Activated T-helper 2 cell treated with anti-CD3 and anti-CD28 coated beads, Interferon-gamma antibody, Interleukin-2, Interleukin-4, amounts not matched to agents 10 μg/mL and 5 μg/mL and 100 μg/mL, durations not matched to agents 14 hours and 24 hours and 36 hours (primary cell): ENCODE measurements at places on chromosomes 5 and 9. TPM values are rescaled to one million over a fixed set of nuclear protein-coding genes. Genes with fewer than 3 reads are reported as not detected.

DNA sequence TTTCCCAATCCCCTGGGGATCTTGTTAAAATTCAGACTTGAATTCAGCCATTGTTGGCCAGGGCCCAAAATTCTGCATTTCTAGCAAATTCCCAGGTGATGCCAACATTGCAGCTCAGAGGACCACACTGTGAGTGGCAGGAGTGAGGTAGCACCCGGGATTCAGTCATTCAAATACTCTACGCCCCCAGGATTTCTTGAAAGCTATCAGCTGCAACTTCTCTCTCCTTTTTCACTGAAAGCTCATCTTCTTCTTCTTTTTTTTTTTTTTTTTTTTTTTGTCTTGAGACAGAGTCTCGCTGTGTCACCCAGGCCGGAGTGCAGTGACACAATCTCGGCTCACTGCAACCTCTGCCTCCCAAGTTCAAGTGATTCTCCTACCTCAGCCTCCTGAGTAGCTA lies 19.3 kb upstream of the ANKH start:
- no peak for DNase-seq

- DNase-seq, result no peak
Observed at GRCh38 chr9:14281876-14282275, 32.1 kb downstream of the NFIB start.

DNA sequence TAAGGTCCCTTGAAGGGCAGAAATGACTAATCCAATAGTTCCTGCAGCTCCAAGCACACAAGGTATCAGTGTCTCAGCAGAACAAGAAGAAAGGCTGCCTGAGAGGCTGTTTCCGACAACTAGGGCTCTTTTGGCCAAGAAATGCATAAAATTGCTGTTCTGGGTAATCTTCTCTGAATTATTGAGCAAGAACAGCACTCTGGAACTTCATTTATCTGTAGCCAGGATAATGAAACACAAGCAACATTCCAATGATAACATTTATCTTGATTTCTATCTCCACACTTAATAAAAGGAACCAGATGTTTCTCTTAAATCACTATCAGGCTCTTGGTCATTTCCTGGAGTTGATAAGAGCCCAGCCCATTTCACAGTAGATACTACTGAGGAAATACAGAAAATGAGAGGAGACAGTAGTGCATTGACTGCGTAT lies 17.0 kb upstream of the AUH start:
- DNase-seq, result no peak

The MAMDC4 gene
- total RNA-seq, result 19.0 and 21.0 TPM in 2 replicates

DNA sequence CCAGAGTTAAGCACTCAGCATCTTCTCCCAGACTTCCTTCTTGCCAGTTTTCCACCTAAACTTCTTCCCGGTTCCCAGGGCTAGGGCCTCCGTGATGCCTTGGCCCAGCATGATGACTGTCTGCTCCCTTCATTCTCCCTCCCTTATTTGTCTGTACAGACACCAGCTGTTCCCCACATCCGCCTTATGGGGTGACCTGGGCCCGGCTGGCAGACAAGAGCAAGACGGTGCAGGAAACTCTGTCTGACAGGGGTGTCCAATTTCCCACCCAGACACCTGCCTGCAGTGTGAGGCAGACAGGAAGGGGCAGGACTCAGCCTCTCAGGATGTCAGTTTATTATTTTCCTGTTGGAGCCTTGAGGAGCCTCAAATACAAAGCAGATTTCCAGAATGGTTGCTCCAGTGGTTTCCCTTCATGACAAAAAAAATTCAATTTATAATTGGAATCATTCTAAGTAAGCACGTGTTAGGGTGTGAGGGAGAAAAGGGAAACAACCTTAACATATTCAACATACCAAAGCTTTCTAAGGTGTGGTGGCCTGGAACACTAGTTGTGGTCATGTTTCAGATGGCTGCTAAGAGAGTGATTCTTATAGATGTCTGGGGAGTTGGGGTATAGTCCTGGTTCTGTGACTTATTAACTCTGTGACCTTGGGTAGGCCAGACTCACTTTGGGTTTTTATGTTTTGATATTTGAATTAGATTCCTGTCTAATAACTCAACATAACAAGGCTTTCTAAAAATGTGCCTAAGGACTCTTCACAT lies 234.5 kb downstream of the PAPPA start:
- DNase-seq, result no peak

- peak; percentile 34 for DNase-seq
Observed at GRCh38 chr5:132059043-132059695, 1.3 kb upstream of the IL3 start.

- no peak for DNase-seq
Observed at GRCh38 chr9:119318371-119318770, 50.9 kb downstream of the BRINP1 start.

The PCDHA1 gene
- total RNA-seq, result 0.07 TPM in 1 of 2 replicates, not detected in the other

GRCh38 chr5:100270023-100270771 lies 265.0 kb upstream of the FAM174A start:
- no peak for DNase-seq

- peak; percentile 80 for DNase-seq
Observed at GRCh38 chr5:67166460-67167285, 29.9 kb downstream of the CD180 start.

The PCDHB10 gene
- not detected in 2 replicates for total RNA-seq

GRCh38 chr9:3664044-3664443 lies 138.2 kb upstream of the RFX3 start:
- no peak for DNase-seq

- no peak for DNase-seq
Observed at GRCh38 chr9:38180656-38181055, 111.6 kb upstream of the SHB start.

DNA sequence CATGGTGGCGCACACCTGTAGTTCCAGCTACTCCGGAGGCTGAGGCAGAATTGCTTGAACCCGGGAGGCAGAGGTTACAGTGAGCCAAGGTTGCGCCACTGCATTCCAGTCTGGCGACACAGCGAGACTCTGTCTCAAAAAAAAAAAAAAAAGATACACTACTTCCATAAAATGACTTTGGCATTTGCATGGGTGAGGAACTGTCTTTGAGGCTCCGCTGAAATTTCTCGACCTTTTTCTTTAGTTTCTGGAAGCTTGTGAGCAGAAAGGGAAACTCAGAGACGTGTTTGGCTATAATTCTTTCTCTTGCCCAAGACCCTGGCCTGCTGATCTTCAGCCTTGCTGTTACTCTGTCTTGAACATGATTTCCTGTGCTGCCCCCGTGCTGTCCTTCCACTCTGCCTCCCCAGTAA lies 37.3 kb downstream of the SPIN1 start:
- no peak for DNase-seq

- DNase-seq, result no peak
Observed at GRCh38 chr5:151036556-151036955, 16.2 kb downstream of the GPX3 start.

- no peak for DNase-seq
Observed at GRCh38 chr5:64269164-64269563, 103.5 kb downstream of the RNF180 start.

GRCh38 chr5:13910637-13911288 lies 33.7 kb downstream of the DNAH5 start:
- DNase-seq, result no peak

The C9orf50 gene
- total RNA-seq, result not detected in 2 replicates

DNA sequence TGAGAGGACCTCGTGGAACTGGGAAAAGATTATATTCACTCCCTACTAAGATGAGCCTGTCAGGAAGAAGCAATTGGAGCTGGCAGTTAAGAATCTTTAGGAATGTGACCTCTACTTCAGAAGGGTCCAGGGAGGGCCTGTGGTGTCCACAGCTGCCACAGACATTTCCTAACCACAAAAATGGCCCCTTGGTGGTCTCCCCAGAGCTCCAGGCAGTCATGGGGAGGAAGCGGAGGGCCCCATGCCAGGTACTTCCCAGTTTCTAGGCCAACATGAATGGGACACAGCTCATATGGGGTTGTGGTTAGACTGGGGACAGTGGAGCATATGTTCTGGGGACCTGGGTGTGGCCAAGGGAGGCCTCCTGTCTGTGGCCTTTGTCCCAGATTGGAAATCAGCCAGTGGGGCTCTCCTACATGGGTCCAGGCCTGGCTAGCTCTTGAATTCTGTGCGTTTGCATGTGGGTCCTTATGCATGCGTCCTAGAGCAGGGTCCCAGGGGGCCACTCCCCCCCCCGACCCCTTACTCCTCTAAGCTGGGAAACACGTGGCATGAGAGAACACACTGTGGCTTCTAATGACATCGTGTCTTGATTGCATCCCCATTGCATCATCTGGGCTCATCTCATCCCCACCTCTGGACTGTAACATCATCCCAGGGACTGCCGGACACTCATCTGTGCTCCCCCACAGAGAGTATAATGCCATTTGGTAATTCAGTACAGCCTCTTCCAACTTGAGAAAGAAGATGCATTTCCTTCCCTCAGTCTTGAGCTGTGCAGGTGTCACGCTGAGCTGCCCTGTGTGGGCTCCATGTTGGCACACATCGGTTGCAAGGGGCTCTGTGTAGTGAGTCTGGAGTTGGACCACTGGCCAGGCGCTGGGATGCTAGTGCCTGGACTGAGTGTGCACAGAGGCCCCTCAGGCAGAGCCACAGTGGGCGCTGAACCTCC lies 31.3 kb downstream of the IRF1 start:
- no peak for DNase-seq

GRCh38 chr9:5479994-5480694 lies 29.8 kb downstream of the CD274 start:
- no peak for DNase-seq

The SGTB gene
- 7.6 TPM in 2 replicates for total RNA-seq
